ENCODE measurements at places on chromosomes 6 and 20.
A peak's percentile ranks its signal among the peaks of the same experiment; 100 is the strongest.

- DNase-seq, result no peak
Measured at GRCh38 chr6:124819346-124819745, 142.9 kb upstream of the RNF217 start.

DNA sequence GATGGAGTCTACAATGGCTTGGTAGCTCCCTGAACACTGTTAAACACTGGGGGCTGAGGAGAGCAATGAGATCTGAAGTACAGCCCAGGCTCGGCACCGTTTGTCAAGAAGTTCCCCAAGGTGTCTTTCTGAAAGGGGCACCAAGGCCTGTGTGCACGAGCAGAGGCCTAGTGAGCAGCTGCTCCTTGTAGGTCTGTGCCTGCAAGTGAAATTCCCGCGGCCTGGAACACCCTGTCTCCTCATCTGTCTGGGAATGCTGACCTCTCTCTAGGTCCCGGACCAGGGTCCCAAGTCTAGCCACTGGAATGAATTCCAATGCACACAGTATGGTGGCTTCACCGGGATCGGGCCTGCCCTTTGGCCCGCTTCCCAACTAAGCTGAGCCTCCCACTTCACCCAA, 134.8 kb downstream of the FOXC1 start:
- no peak for DNase-seq

- DNase-seq, result no peak
Measured at GRCh38 chr6:128711149-128711548, 171.8 kb upstream of the LAMA2 start.

GRCh38 chr6:155378276-155378675, 64.0 kb upstream of the TFB1M start:
- no peak for DNase-seq

DNA sequence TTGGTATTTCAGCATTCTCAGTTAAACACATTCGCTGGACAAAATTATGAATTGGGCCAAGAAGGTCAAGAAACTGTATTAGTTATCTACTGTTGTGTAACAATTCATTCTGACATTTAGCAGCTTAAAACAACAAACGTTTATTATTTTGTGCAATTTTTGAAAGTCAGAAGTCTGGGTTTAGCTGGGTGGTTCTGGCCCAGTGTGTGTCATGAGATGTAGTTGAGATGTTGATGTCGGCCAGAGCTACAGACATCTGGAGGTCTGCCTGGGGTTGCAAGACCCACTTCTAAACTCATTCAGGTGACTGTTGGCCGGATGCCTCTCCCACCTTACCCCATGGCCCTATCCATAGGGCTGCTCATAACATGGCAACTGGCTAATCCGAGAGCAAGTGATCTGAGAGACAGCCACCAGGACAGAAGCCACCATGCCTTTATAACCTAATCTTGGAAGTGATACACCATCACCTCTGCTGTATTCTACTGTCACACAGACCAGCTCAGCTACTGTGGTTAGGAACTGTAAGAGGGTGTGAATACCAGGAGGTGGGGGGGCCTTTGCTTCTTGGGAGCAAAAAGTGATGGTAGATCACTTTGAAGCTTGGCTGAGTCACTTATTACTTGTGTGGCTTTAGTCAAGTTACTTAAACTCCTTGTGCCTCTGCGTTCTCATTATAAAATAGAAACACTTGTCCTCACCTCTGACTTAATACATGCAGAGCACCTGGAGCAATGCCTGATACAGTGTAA, 217.0 kb upstream of the MYLIP start:
- DNase-seq, result peak; percentile 18

GRCh38 chr6:142325111-142325510, 23.3 kb downstream of the ADGRG6 start:
- DNase-seq, result no peak

DNA sequence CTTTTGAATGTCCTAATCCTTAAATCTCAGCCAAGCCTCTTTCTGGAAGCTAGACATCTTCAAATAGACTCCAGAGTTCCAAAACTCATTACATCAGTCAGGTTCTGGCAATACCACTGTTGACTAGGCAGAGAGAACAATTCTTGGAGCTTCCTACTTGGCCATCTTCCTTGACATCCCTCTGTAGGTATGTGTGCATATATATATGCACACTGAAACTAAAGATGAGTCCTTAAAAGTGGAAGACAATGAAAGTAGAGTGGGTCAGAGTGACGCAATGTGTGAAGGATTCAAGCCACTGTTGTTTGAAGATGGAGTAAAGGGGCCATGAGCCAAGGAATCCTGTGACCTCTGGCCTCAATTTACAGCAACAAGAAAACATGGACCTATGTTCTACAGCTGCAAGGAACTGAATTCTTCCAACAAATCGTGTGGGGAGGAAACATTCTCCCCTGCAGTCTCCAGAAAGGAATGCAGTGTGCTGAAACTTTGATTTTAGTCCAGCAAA, 18.7 kb upstream of the DUSP22 start:
- no peak for DNase-seq

DNA sequence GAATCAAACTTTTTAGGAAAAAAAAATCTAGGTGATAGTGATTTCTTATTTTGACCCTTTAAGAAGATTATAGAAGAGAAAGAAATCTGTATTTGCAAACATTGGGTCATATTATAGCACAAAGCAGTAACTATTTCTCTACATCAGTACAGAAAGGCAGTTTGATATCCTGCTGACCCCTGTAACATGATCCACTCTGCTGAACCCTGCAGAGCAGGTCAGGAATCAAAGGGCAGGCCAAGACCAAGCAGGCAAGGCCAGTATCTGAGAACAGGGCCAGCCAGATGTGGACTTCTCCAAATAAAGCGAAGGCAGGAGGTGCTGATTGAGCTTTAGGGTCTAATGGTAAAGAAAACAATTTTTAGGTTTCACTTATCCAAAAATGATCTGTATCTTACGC, 239.4 kb downstream of the PTPRK start:
- no peak for DNase-seq

DNA sequence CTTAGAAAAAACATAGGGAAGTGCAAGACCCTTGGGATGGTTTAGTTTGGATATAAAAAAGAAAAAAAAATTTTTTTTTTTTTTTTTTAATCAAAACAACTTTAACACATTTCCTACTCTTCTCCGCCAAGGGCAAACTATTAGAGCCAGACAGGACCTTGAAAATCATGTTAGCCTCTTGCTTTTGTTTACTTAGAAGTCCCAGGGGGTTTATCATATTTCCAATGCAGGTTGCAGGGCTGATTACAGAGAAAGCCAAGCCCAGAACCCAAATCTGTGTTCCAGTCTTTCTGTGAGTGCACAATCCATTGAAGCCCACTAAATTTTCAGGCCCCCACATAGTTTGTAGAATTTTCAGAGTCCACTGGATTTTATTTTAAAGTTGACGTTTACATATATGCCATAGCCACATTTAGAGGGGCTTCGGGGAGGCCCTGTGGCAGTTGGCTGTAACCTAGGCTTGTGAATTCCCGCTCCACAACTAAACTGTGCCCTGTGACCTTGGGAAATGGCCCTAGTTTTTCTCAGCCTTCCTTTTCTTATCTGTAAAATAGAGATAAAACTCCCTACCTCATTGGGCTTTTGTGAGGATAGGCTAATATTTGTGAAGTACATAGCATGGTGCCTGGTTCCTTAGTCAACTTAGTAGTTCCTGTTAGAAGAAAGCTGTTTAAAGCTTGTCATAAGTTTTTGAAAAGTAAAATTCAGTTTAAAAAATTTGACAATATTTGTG, 55.7 kb downstream of the NCOA7 start:
- DNase-seq, result no peak

DNA sequence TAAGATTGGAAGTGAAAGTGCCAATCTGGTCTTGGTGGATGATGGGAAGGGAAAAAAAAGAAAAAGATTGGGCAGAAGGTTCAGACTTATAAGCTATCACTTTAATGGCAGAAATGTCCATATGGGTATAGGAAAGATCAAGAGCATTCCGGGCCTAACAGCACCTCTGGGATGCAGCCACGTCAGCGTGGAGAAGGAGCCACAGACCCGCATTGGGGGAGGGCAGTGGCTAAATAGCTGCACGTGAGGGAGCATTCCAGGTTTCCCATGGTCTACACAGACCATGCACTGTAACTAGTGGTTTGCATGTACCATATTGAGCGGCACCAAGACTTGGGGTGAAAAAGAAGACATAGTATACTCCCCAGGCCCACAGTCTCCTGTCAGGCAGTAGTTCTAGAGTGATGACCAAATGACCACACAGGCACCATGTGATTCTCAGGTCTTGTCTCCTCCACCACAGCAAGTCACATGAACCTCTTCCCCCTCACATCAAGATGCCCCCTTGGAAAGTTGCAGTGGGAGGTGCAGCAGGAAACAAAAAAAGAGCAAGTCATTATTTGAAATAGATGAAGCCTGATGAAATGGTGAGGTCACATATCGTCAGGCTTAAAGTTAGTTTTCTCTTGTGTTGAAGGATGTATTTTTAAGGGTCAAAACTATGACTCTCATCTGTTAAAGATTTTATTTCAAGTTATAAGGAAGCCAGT, 94.4 kb upstream of the TNFAIP3 start:
- DNase-seq, result no peak

DNA sequence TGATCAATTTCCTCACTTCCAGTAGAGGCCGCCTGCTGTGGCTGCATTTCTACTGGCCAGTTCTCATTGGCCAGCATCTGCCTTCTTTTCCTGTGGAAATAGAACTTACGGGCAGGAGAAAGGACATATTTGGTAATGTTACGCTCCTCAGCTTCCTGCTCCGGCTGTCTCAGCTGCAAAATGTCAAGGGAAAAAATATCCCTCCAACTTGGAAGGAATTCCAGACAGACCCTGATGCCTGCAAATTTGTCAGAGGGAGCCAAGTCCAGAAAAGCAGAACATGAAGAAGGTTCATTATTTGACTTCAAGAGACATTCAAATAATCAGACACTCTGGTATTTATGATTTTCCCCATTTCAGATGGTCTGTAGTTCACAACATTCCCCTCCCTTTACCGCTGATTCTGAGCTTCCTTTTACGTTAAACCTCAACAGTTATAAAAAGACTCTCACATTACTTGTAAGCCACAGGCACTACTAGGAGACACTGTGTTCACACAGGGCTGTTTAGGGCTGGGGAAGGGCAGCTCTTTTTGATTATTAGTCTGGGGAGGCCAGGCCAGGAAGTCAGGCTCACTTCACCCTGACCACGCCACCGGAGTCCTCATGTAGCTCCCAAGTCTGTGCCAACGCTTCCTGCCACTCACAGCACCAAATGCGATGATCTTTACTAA, 179.6 kb upstream of the CCN2 start:
- DNase-seq, result no peak

- peak; percentile 20 for DNase-seq
Measured at GRCh38 chr6:144581812-144582537, 296.8 kb downstream of the UTRN start.

- DNase-seq, result no peak
Measured at GRCh38 chr6:47714802-47715201, 16.4 kb downstream of the ADGRF4 start.

- DNase-seq, result no peak
Measured at GRCh38 chr6:169241688-169242350, 11.8 kb downstream of the THBS2 start.

DNA sequence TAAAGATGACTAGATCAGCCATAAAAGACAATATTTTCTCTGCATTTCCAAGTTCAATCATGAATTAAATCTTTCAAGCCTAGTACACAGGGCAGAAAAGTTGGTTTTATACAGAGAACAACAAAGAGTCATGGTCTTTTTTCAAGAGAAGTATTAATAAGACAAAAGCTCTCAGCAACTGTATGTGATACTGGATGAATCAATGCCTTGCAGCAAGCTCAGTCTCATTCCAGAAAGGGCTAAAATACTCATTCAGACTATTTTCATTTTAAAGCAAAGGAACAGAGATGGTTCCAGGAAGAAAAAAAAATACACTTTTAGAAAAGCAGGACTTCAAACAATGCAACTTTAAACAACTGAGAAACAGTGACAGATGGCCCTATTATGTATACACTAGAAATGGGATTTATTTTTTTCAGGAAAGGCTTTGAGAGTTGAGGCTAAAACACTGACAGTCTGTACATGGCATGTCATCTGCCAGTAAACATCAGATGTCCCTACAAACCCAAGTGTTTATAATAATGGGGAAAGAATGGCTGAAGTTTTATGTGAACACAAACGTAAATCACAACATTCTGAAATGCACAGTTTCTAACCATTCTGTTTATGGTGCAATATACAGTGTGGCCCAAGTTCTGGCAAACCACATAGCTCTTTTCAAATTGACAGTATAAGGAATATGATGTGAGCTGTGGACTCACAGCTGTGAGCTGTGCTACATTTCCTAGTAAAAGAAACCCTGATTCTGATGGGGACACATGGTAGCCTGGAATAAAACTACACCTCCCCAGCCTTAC, 114.3 kb upstream of the DST start:
- no peak for DNase-seq

GRCh38 chr6:169173532-169174268, 79.9 kb downstream of the THBS2 start:
- DNase-seq, result no peak

DNA sequence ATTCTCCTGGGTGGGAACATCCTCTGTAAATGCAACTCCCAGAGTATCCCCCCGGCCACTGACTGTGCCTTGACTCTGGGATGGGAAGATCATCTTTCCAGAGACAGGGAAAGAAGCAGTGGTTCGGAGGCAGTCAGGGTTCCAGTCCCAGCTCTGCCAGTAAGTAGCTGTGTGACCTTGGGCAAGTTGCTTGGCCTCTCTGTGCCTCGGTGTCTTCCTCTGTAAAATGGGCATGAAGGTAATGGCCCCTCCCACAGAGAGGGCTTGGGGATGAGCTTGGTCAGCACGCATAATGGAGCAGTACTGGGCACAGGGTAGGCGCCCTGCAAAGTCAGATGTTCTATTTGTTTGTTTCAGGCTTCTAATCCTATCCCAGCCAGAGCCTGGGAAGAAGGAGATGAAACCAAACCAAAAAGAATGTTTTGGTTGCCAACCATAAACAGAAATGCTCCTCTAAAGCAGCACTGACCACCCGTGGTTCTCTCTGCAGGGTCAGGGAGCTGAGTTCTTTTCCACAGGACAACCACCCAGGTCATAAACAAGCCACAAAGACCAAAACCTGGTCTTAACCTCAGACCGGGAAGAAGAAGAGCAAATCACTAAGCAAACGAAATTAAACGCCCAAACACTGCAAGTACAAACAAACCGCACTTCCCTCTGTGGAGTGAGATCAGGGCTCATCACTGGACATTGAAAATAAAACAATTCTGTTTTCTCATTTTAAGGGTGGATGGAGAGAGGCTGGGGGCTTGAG, 381.0 kb upstream of the SULF2 start:
- no peak for DNase-seq

GRCh38 chr20:6908673-6909072, 141.2 kb downstream of the BMP2 start:
- DNase-seq, result no peak

GRCh38 chr20:11048739-11049138, 374.9 kb upstream of the JAG1 start:
- DNase-seq, result no peak
